Activated CD8-positive, alpha-beta memory T cell treated with anti-CD3 and anti-CD28 coated beads for 1 hour (primary cell): ENCODE measurements at places on chromosomes 2 and 18.

GRCh38 chr18:48939205-48940097, 11.3 kb downstream of the SMAD7 start:
- no peak for DNase-seq

GRCh38 chr2:55430211-55430975, 10.7 kb upstream of the CCDC88A start:
- DNase-seq, result no peak

DNA sequence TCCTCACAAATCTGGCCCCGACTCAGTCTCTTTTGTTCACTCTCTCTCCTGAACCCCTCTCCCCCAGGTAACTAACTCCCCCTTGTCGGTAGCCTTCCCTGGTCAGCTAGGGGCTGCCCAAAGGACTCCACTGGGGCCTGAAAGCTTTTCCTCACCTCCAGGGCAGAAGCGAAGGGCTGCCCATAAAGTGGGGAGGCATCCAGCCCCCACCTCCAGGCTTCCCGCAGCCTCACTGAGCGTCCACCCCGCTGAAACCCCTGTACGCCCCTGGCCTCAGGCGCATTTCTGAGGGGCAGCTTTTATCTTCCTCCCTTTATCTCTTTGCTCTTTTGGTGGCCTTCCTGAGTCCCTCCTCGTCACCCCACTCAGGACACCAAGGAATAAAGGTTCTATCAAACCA, 249.3 kb downstream of the CYP26B1 start:
- no peak for DNase-seq

GRCh38 chr18:56139372-56139771, 499.0 kb downstream of the TXNL1 start:
- DNase-seq, result no peak

DNA sequence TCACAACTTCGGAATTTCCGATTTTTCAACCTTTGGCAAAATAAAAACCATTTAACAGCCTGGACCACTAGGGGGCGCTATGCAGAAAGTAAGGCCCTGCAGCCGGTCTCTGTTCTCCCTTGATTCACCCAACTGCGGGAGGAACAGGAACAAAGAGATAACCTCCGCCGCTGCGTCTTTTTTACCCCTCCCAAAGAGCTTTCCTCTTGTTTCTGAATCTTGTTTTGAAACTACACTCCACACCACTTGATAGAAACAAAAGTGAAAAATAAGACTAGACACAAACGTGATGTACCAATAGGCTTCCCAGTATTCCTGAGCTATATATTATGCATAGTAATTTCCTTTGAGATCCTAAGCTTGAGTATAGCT, 231.2 kb downstream of the MYO3B start:
- peak; percentile 42 for DNase-seq

- DNase-seq, result no peak
These were observed 50.5 kb upstream of the HS6ST1 start for GRCh38 chr2:128369108-128369555.

GRCh38 chr18:32661486-32662299, 111.1 kb downstream of the KLHL14 start:
- no peak for DNase-seq

GRCh38 chr18:39460136-39460535, 1894.5 kb upstream of the CELF4 start:
- no peak for DNase-seq

- DNase-seq, result no peak
These were observed 33.9 kb downstream of the SOWAHC start for GRCh38 chr2:109648041-109648527.
